ENCODE measurements at places on chromosomes 3 and 15. TPM values are rescaled to one million over a fixed set of nuclear protein-coding genes. Genes with fewer than 3 reads are reported as not detected.

The TRIM42 gene
- not detected for total RNA-seq

GRCh38 chr3:197882586-197882985, 67.4 kb upstream of the RPL35A start:
- no peak for DNase-seq

The PIF1 gene
- 0.66 TPM for total RNA-seq

The DPPA4 gene
- not detected for total RNA-seq

The NPAP1 gene
- total RNA-seq = not detected

- no peak for DNase-seq
These were observed 19.0 kb downstream of the SQOR start for GRCh38 chr15:45653702-45654424.

The IGDCC3 gene
- 0.33 TPM for total RNA-seq

The EOMES gene
- total RNA-seq = not detected

DNA sequence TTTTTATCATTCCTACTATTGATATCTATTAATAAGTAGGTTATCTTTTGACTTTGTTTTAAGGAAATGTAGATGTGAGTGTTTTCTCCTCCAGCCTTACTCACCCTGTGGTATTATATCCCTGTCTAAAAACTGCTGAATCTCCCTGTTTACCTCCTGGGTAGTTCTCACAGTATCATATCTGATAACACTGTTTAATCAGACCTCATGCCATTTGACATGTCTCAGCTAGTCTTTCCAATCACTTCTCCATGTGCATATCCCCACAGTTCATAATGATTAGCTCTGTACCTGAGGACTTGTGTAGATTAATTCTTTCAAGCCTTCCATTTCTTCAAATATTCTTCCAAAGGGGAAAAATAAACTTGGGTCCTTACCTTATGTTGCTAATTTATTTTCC, 30.7 kb downstream of the DUOX2 start:
- DNase-seq = no peak

The SPG21 gene
- 91.5 TPM for total RNA-seq

The PCLAF gene
- 0.66 TPM for total RNA-seq

GRCh38 chr15:42729409-42729808, 7.5 kb downstream of the CDAN1 start:
- no peak for DNase-seq

DNA sequence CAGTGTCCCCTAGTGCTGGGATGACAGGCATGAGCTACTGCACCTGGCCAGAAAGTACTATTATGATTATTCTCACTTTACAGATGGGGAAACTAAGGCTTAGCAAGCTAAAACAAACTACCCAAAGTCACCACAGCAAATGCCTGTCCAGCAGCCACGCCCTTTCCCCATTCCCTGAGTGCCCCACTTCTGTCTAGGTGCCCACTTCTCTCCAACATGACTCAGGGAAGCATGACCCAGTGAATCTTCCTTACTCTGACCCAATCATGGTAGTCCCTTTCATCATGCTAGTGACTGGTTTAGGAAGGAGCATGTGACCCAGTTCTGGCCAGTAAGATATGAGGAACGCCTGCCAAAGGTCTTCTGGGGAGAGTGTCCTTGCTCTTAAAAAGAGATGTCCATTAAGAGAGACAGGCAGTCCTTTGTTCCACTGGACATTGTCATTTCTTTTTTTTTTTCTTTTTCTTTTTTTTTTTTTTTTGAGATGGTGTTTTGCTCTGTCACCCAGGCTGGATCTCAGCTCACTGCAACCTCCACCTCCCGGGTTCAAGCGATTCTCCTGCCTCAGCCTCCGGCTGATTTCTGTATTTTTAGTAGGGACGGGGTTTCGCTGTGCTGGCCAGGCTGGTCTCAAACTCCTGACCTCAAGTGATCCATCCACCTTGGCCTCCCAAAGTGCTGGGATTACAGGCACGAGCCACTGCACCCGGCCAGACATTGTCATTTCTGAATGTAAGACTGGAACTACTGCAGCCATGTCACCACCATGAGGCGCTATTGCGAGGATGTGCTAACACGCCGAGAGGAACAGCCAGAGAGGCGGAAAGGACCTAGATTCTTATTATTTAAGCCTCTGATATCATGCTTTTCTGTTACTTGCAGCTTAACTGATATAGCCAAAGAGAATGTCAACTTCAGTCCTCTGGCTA, 19.8 kb downstream of the MEGF11 start:
- DNase-seq = no peak

DNA sequence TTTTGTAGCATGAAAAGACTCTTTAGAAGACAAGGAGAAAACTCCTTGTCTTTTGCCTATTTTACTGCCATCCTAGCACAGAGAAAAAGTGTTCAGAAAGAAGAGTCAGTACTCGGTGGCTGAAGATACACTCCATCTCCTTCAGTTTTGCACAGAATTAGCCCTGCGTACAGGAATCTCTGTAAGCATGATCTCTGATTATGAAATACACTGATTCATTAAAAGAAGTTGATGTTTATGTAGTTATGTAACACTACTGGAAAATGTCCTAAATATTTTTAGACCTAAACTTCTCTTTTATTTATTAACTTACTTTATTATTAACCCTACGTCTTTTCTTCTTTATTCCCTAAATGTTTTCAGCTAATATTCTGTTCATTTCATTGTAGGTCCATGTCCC, 138.4 kb downstream of the LEKR1 start:
- DNase-seq = no peak

- no peak for DNase-seq
These were observed 27.5 kb downstream of the MASP1 start for GRCh38 chr3:187264021-187264420.

GRCh38 chr3:111749171-111750170, 109.6 kb upstream of the PHLDB2 start:
- no peak for DNase-seq

DNA sequence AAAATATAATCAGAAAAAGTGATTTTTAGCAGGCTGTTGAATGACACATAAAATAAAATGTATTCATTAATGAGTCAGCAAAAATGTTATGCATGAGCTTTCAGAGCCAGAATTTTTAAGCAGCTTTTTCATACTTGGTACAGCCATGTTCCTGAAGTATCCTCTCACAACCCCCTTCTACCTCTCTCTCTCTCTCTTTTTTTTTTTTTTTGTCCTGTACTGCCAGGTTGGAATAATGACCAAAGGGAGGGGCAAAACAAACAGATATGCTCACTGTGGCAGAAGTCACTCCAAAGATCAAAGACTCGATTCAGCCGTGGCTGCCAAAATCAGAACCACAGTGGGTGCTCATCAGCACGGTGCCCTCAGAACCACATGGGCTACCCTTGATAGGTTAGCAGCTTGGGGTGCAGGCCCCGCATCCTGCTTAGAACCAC, 383.0 kb downstream of the ZBTB20 start:
- no peak for DNase-seq

GRCh38 chr3:45716790-45717336, 27.7 kb downstream of the SACM1L start:
- no peak for DNase-seq

The KIF7 gene
- 10.1 TPM for total RNA-seq

- no peak for DNase-seq
These were observed 177.9 kb downstream of the OSBPL10 start for GRCh38 chr3:31802981-31803740.

All from breast epithelium (tissue), 4 donors.